Retina (tissue), 1 donor: ENCODE measurements at places on chromosomes 1 and 21.

DNA sequence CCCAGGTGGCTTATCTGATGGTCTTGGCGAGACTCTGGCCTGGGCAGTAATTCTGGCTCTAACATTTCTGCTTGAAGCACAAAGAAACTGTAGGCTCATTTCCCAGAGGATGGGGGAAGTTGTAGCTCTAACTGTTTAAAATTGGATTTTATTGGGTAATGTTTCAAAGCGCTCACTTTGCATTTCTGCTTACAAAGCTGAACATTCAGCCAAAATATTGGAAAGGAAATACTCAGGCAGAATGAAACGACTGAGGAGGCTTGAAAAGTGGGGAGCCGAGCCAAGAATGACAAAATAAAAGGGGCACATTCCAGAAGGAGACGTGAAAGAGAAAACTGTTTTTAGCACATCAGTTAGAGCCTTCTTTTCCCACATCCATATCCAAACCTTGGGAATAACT lies 202.6 kb downstream of the GRIK1 start:
- no peak for DNase-seq

- no peak for DNase-seq
These were observed 1.4 kb upstream of the F3 start for GRCh38 chr1:94543001-94543400.

- no peak for DNase-seq
These were observed 422.6 kb downstream of the NUF2 start for GRCh38 chr1:163744301-163744887.

DNA sequence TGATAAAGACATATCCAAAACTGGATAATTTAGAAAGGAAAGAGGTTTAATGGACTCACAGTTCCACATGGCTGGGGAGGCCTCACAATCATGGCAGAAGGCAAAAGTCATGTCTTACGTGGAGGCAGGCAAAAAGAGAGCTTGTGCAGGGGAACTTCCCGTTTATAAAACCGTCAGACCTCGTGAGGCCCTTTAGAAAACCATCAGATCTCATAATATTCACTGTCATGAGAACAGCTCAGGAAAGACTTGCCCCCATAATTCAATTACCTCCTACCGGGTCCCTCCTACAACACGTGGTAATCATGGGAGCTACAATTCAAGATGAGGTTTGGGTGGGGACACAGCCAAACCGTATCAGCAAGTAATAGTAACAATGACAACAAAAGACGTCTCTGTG lies 88.2 kb upstream of the SLC25A33 start:
- no peak for DNase-seq

GRCh38 chr1:87335175-87335884 lies 6.7 kb downstream of the LMO4 start:
- DNase-seq = peak; percentile 42

DNA sequence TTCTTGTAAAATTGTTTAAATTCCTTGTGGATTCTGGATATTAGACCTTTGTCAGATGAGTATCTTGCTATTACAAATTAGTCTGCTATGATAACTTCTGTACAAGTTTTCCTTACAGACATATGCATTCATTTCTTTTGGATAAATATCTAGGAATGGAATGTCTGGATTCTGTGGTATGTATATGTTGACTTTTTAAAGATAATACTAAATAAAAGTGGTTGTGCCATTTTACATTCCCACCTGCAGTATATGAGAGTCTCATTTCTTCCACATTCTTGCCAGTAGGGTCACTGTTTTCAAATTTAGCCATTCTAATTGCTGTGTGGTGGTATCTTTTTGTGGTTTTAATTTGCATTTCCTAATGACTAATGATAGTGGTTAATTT lies 53.9 kb downstream of the SYDE2 start:
- no peak for DNase-seq

DNA sequence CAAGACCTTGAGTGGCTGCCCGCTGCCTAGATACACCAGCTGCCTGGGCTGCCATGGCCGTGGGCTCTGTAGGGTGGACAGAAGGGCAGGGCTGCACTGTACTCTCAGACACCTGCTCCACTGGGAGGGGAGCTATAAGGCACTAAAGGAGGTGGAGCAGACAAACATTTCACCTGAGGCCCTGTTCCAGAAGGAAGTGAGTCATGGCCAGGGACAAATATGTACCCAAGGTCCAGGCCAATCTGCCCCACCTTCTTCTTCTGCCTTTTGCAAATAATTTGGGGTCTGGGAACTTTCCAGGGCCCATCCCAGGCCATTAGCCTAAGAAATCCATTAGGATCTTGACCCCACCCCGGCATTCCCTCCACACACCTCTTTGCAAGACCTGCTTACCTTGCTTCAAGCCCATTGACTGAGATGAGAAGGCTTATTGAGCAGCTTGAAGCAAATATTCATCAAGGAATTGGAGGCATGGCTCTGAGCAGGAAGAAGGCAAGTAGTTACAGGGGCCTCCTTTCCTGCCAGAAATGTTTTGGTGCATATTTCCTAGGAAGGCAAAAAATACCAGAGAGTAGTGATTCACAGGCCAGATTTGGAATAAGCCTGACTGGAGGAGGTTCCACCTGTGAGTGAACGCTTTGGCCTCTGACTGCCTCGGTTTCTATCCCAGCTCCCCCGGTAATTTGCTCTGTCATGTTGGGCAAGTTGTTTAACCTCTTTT lies at the start of gene CAPN8:
Gene CAPN8, minus strand, starts transcription at position 110 of the 721 bp plus-strand sequence. Its CDS starts 55 bp downstream, at position 55.
- DNase-seq = no peak

GRCh38 chr1:165639821-165640623 lies 9.0 kb downstream of the MGST3 start:
- DNase-seq = no peak
